ENCODE measurements at places on chromosomes 5 and 9. TPM values are rescaled to one million over a fixed set of nuclear protein-coding genes. Genes with fewer than 3 reads are reported as not detected.

Gene ADAMTS19
- total RNA-seq: not detected

Gene SOHLH1
- total RNA-seq: 0.05 TPM

Gene NR5A1
- total RNA-seq: not detected

Gene LCN15
- total RNA-seq: 0.05 TPM

Gene SPINK4
- not detected for total RNA-seq

Gene AMACR
- total RNA-seq: 21.7 TPM

Gene FAXDC2
- total RNA-seq: 11.9 TPM

Gene RNF180
- 3.2 TPM for total RNA-seq

Gene GABRG2
- total RNA-seq: not detected

Gene RLN1
- not detected for total RNA-seq

Gene SH3TC2
- total RNA-seq: 60.6 TPM

Gene EGFLAM
- total RNA-seq: 0.09 TPM

Gene MYMK
- total RNA-seq: not detected

Gene ARHGEF39
- 3.1 TPM for total RNA-seq

Gene DMRT3
- total RNA-seq: not detected

Gene FOXD1
- 0.17 TPM for total RNA-seq

Gene CDHR2
- under 0.01 TPM for total RNA-seq
